Stimulated activated CD8-positive, alpha-beta memory T cell treated with anti-CD3 and anti-CD28 coated beads, Interleukin-7, amount 100 ng/mL, for 24 hours (primary cell): ENCODE measurements at places on chromosomes 4 and X.

GRCh38 chrX:153468008-153468580, 2.3 kb downstream of the HAUS7 start:
- DNase-seq: no peak

- DNase-seq: no peak
Observed at GRCh38 chrX:111779582-111779981, 96.4 kb upstream of the TRPC5OS start.

GRCh38 chrX:39527025-39527424, 570.7 kb downstream of the BCOR start:
- DNase-seq: no peak

- DNase-seq: no peak
Observed at GRCh38 chr4:48388525-48389154, 47.3 kb downstream of the SLAIN2 start.

- DNase-seq: no peak
Observed at GRCh38 chr4:40379248-40379647, 44.1 kb downstream of the CHRNA9 start.

GRCh38 chr4:183988874-183989273, 83.8 kb downstream of the STOX2 start:
- no peak for DNase-seq

- no peak for DNase-seq
Observed at GRCh38 chr4:148090503-148091476, 351.4 kb downstream of the NR3C2 start.

DNA sequence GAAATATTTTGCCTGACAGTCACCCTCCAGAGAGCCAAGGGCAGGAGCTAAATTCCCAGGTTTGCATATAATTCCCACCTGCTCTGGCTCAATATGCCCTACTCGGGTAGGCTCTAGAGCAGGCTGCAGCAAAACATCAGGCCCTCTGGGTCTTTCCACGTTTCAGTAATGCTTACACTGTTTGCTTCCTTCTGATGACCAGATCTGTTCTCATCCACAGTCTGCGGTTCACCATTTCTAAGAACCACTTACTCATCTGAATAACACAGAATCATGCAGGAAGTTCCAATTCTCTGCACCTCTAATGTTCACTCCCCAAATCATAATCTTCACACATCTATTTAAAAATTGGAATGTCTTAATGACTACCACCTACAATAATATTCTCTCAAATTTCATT, 141.4 kb downstream of the PPP3CA start:
- no peak for DNase-seq

- no peak for DNase-seq
Observed at GRCh38 chrX:150761176-150761818, 68.1 kb downstream of the MTMR1 start.

DNA sequence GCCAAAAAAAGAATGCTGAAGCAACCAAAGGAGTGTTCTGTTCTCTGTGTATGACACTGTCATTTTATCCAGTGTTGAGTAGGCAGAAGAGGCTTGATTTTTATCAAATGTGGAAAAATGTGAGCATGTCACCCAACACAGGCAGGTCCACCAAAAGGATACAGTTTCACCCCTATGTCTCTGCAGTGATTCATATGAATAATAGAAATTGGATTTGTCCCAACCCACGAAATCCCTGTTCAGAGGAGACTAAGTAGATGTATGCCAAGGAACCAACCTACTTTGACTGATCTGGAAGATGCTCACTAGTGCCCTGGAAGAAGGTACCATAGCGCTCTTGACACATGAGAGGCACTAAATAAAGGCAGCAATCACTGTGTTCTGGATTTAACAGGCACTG, 72.5 kb downstream of the FGF13 start:
- no peak for DNase-seq

DNA sequence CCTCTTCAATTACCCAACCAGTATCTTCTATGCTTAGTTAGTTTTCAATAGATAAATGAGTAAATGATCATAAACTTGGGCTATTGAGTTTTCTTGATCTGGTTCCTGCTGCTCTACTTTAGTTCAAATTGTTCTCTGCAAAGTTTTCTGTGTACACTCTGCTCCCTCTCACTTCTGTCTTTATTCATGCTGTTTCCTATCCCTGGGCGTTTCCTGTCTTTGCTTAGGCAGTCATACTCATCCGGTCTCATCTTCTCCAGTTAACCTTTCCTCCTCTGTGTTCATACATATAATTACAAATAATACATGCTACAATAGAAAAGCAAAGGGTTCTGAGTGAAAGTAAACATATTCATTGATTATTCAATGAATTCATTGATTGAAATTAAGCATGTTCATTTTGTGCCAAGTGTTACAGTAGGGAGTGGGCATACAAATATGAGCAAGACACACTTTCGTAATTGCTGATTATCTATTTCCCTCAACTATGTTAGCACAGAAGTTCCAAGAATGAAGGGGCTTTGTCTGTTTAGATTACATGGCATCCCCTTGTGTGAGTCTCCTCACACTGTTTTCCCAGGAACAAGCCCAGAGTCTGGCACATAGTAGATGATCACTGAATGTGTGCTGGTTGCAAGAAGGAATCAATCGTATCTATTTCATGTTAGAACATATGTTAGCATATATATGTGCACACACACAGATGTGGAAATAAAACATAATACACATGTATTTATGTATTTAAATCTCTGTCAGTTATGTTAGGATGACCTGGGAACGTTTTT, 1.1 kb downstream of the RAB39B start:
- DNase-seq: no peak

DNA sequence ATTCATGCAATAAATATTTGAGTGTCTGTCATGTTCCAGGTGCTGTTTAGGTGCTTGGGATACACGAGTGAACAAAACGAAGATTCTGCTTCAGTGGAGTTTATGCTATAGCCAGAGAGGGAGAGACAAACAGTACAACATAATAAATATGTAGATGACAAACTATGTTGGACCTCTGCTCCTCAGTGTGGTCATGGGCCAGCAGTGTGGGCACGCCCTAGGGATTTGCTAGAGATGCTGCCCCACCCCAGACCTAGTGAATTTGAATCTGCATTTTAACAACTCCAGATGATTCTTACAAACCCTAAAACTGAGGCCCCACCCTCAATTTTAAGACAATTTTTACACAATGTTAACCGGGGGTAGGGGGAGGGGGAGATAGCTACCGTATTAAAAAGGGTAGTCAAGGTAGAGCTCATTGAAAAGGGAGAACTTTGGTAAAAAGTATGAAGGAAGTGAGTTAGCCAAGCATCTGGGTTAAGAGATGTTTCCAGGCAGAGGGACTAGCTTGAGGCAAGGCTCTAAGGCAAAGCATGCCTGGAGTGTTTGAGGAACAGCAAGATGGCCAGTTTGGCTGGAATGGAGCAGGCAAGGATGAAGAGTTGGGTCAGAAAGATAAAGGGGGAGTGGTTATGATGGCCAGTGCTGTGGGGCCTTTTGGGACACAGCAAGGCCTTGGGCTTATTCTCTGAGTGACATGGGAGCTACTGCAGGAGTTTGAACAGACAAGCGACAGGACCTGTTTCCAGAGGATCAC, 42.4 kb downstream of the SEPSECS start:
- DNase-seq: no peak

- no peak for DNase-seq
Observed at GRCh38 chrX:19867411-19867732, 20.0 kb downstream of the SH3KBP1 start.

DNA sequence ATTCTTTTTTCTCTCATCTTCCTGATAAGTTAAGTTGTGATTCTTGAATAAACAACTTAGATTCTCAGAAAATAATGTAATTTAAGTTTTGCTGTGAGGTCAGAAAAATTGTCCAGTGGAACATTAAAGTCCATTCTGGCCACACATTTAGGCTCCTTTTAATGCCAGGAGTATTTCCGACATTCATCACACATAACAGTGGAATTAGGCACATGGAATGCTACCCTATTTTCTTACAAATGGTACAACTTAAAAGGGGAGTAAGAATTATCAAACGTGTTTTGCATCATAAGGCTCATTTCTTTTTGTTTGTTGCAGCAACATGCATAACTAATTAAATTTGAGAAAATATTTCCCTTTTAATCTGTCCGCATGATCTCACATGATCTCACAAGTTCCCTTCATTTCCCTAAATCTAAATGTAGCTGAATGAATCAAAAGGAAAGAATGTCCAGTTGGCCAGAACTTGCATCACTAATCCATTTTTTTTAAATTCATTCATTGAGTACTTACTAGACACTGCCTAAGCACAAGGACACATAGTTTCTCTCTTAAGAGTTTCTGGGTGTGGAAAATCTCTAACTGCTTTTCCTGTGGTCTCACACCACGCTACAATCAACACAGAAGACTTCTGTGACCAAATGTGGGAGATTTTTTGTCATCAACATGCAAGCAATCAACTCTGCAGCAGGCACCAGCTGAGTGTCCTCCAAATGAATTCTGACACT, 22.0 kb downstream of the SPARCL1 start:
- DNase-seq: no peak

DNA sequence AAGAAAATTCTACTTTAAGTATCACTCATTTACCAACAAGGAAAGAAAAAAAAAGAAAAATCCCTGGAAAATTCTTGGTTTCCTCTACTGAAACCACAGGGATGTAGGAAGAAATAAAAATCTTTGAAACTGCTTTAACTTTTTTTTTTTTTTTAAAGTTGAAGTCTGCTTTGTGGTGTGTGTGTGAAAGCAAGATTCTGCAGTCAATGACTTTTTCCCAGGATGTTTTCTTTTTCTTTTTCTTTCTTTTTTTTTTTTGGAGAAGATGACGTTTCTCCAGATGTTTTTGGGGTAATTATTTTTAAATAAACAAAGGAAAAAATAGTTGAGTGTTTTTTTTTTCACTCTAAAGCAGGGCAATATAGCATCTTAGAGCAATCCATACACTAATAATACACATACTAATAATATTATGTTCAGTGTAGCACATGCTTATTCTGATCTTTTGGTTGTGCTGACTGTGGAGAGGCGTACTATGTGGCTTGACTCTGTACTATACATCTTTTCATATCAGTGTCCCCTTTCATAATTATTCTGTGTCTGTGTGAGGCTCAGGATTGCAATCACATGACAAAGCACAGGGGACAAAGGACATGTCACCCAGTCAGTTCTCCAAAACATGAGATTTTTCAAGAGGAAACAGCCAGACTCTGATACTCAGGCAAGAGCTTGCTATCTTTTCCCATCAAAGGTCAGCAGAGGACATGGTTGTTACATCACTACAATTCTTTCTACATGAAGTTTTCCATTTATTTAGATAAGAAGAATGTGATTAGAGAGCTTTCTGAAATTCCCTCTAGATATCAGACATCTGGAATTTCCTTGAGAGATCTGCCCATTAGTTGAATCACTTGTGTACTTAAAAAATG, 111.0 kb downstream of the PDE5A start:
- DNase-seq: no peak

- no peak for DNase-seq
Observed at GRCh38 chr4:176191974-176192373, 3.4 kb downstream of the SPATA4 start.

- DNase-seq: no peak
Observed at GRCh38 chr4:30696191-30696590, 24.0 kb upstream of the PCDH7 start.

DNA sequence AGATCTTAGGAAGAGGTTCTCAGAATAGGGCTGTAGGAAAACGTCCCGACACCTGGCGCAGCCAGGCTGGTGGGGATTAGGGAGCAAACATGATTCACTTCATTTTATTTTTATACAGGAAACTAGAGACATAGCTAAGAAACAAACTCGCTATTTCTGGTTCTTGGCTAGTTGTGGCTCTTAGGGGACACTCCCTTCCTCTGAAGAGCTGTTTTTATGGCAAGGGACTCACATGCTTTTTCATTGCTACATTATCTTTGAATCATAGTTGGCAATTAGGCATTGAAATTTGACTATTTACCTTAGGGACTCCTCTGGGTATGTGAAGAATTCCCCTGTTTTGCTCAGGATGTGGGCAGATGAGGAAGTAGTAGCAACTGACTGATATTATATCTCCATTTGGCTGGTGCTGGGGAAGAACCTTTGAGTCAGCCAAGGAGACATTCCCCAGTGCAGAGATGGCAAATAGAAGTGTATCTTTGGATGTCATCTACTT, 174.5 kb downstream of the SMIM20 start:
- DNase-seq: no peak

GRCh38 chrX:94854251-94854650, 1180.2 kb downstream of the FAM133A start:
- DNase-seq: no peak
